ENCODE measurements at places on chromosomes 12 and 14.

DNA sequence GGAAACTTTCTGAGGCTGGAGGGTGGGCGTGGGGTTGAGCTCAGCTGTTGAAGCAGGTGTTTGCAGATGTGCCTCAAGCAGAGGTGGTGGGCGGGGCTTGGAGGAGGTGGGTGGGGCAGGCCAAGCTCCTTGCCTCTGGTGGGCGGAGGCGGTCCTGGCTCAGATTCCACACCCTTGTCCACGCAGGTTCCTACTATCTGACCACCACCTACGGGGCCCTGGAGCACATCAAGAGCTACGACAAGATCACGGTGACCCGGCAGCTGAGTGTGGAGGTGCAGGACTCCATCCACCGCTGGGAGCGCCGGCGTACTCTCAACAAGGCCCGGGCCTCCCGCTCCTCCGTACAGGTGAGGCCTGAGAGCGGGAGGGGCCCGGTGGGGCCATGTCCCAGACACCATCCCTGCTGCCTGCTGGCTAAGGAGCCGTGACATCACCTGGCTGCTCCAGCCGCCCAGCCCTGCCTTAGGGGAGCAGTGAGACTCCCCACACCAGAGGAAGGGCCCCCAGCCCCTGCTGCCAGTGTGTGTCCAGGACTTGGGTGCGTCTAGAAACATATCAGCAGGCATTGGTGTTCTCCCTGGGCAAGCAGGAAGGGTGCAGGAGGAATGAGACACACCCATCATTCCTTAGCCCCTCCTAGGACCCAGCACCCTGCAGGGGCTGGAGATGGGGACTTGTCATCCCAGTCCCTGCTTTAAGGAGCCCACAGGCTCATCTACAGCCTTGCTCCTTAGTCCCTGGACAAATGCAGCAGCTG lies 63.4 kb downstream of the LGMN start:
- DNase-seq: no peak

DNA sequence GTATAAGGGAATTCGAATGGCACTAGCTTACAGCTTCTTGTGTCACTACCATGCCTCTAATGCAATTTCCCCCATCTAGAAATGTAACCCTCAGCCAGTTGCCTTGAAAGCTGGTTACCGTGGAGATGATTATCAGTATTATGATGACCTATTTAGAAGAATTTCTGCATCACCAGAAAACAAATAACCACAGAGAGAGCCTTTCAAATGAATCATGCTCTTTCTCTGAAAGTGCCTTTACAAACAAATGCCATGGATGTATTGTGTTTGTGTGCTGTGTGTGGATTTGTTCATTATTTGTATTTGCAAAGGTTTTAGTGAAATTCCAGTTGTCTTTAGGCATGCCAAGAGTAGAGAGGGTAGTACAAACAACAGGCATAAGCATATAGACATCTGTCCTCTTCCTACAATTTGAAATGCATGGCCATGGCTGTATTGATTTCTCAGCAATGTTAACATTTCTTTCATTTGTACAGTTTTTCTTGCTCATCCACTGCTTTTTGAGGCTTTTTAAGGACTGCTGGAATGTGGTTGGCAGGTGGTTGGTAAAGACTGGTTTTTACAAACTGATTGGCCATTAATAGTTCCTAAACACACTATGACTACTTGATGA lies 266.5 kb downstream of the PAWR start:
- DNase-seq: no peak

- no peak for DNase-seq
Observed at GRCh38 chr12:112664569-112664968, 127.0 kb upstream of the RPH3A start.

DNA sequence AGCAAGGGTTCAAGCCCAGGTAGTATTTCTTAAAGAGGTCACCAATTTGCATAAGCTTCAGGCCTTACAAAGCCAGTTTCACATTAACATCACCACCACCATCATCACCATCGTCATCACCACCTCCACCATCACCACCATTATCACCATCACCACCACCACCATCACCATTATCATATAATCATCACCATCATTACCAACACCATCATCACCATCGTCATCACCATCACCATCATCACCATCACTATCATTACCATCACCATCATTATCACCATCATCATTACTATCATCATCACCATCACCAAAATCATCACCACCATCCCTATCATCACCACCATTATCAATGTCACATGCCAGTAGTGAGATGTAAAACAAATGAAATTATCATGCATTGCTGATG lies 50.4 kb upstream of the RIMBP2 start:
- no peak for DNase-seq

DNA sequence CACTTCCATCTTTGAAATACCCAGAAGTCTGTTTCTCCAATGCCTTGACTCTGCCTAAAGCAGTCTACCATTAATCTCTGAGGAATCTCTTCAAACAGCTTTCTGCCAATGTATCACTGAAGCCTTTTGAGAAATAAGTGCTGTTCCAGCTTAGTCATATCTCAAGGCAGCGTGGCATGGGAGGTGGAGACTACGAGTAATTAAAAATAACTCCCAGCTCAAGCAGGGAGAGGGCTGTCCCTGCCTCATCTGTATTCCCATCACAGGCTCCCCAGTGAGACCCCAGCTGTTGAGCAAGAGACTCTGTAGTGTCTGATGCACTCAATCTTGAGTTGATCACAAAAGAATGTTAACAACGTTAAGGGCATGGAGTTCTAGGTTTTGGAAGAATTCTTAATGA lies 700.6 kb downstream of the DIO2 start:
- DNase-seq: no peak

GRCh38 chr12:108482717-108483212 lies 32.3 kb upstream of the FICD start:
- no peak for DNase-seq

DNA sequence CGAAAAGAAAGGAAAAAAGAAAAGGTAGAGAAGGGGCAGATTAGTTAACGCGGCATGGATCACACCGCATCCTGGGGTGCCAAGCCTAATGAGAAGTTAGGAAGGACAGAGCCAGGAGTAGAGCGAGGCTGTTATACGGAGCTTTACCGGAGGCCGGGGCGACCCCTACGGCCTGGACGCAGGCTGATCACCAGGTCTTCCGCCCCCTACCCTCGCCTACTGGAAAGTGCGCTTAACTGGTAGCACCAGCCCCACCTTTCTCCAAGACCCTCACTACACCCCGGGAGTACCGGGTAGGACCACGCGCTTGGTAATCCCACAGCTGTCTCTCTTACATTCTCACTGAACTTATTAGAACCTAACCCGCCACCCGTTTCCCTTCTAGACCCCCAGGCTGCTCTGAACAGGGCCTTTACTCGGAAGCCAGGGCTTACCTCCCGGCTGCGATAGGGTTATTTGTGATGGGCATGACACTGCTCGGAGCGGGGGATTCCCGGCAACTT lies 33.8 kb downstream of the WBP11 start:
- DNase-seq: no peak

- no peak for DNase-seq
Observed at GRCh38 chr12:77315407-77315806, 250.0 kb upstream of the E2F7 start.

GRCh38 chr14:62117751-62118105 lies 355.5 kb downstream of the SNAPC1 start:
- DNase-seq: no peak

DNA sequence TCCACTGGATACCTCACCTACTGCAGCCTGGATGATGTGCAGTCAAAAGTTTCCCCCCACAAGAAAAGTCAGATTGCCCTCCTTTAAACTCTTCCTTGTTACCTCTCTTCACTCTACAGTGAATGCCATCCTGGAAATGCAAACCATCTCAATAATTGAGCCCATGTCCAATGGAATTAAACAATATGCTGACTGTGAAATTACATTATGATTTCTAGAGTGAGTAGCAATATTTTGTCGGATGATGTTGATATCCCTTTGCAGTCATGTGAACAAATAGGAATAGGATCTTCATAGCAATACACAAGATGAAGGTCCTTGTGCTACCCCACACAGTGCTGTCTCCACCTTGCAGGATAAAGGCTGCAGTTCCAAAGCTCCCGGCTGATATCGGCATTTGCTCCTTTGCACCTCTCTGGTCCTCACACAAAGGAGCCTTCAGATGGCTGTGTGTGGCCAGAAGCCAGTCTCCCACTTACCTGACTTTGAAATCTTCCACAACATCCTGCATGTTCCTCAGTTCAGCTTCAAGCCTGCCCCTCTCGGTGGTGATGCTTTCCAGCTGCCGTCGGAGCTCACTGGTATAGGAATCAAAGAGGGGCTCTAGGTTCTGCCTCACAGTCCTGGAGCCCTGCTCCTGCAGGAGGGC lies 1.5 kb downstream of the KRT75 start:
- no peak for DNase-seq

DNA sequence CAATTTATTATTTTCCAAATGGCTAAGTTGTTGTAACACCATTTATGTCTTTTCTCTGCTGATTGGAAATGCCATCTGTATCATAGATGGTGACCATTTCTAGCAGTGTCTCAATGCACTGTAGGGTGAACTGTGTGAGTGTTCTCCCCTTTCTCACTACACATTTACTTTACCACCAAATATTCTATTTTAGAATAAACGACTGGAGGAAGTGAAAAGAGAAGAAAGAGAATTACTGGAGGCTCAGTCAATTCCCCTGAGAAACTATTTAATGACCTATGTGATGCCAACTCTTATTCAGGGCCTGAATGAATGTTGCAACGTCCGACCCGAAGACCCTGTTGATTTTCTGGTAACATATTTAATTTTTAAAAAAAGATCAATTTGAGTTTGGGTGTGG lies 15.5 kb upstream of the PAPOLA start:
- no peak for DNase-seq

GRCh38 chr14:105376521-105377440 lies 21.6 kb upstream of the TEX22 start:
- DNase-seq: no peak

DNA sequence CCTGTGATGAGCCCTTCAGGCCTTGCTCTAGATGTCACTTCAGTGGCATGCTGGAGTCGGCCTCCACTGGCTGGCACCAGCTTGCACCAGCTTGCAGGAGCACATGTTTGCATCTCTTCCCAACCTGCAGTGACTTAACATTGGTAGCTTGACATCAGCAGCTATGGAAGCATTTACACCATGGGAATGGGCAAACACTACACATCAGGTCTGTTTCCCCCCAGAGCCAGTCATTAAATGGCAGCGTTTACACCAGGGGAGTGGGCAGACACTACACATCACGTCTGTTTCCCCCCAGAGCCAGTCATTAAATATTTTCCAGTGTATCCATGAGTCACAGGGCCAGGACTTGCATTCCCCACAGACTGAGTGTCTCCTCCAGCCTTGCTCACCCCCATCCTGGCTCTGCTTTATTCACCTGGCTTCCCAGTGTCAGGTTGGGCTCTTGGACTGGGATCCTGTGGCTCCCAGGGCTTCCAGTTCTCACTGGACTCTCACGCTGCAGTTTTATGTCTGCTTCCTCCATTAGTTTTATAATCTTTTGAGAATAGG lies 51.6 kb upstream of the VRK1 start:
- no peak for DNase-seq

DNA sequence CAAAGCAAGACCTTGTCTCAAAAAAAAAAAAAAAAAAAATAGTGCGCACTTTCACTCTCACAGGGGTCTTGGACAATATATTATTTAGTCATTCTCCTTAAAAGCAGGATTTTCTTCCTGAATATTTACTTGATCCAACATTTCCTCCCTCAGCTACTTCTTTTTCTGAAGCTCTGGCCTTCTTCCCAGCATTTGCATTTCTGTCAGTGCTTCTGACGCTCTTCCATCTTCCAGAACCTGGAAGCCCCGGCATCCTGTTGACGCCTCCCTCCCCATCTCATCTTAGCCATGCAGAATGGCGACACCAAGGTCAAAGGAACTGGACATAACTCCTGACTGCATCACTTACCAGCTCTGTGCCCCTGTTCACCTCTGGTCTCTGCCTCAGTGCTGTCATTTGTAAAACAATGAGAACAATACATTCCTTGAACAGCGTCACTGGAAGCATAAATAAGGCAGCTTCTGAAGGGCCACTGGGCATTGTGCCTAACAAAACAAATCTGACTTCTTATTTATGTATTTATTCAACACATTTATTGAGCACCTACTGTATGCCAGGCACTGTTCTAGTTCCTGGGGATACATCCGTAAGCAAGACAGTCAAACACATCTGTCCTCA lies 90.9 kb upstream of the MDM1 start:
- no peak for DNase-seq

- no peak for DNase-seq
Observed at GRCh38 chr12:3168223-3169221, 91.3 kb downstream of the TSPAN9 start.

DNA sequence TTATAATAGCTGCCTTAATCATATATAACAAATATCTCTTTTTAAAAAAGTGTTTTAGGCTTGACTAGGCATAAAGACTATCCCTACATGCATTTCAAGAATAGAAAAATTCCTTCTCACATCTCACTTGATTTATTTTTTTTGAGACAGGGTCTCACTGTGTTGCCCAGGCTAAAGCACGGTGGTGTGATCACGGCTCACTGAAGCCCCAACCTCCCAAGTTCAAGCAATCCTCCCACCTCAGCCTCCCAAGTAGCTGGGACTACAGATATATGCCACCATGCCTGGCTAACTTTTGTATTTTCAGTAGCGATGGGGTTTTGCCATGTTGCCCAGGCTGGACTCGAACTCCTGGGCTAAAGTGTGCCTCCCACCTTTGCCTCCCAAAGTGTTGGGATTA lies 59.4 kb downstream of the WDHD1 start:
- no peak for DNase-seq

- no peak for DNase-seq
Observed at GRCh38 chr14:101620031-101620788, 58.9 kb downstream of the DIO3 start.

DNA sequence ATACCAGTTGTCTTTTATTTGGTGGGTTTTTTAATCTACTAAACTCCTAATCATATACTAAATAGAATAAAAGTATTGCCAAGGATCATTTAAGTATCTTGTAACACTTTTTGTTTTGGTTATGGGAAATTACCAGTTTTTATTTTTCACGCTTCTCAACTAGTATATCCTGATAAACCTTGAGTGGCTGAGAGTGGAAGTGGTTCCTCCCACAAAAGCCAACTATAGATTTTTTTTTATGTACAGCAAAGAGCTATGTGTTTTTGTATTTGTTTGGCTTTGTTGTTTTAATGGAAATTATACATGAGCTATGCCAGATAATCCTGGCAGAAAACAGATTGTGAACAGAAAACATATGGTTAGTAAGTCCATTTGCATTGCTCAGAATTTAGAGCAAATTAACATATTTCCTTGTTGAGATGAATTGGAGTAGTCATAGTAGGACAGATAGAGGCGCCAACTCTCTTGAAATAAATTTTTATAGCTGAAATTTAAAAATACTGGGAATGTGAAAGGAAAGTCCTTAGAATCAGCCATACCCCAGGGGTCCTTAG lies 60.9 kb upstream of the PSMA6 start:
- DNase-seq: no peak

- DNase-seq: no peak
Observed at GRCh38 chr12:39395866-39396265, 47.1 kb downstream of the KIF21A start.

Measured in activated T-helper 1 cell treated with anti-CD3 and anti-CD28 coated beads, Interleukin-2, amount 50 U/mL, for 16 hours (primary cell).